ENCODE measurements at places on chromosomes 3 and 15. TPM values are rescaled to one million over a fixed set of nuclear protein-coding genes. Genes with fewer than 3 reads are reported as not detected.

MAP2K5 gene
- total RNA-seq = 24.7 TPM

- DNase-seq = no peak
Observed at GRCh38 chr3:124200407-124200806, 208.5 kb upstream of the ROPN1 start.

RPL35A gene
- total RNA-seq = 1,153 TPM

DNA sequence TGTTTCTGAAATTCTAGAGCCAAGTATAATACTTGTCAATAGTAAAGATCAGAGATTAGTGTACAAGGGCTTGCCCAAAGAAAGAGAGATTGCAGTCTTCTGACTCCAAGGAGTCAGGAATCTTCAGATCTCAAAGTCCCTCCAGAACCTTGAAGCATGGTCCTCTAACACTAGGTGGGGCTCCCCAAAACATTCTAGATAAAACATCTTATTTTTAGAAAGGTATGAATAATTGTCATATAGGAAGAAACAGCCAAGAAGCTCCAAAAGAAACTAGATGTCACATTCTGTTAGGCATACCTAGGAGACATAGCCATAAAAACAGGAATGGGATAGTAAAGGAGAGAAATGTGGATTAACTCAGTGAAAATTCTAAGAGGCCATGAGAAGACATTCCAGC is 10.7 kb downstream of the MUC13 start:
- DNase-seq = no peak

- no peak for DNase-seq
Observed at GRCh38 chr3:53941950-53942349, 50.3 kb upstream of the SELENOK start.

DNA sequence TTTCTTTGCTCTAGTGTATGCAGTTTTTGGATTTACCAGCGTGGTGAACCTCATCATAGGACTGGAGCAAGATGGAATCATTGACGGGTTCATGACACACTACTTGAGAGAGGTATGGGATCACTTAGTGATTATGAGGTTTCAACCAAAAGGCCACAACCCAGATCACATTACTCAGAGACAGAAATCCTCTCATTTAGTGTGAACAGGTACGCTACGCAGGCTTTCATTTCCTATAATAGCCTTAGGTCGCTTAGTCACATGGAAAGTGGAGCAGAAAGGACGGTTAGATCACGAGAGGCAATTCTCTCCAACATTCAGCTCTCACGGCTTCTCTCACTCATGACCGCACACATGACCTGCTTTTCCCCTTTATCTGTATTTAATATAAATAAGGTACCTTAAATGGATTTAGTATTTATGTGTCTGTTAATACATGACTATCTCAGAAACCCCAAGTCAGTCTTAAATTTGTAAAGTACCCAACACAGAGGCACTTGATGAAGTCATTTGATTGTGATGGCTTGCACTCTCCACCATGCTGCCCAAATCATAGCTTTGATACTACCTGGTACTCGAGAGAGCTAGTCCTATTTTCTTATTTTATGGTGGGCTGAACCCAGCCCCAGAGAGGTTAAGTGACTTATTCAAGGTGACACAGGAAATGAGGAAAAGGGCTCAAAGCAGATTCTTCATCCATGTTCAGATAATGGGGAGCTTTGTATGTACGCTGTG is 8.6 kb downstream of the TM6SF1 start:
- DNase-seq = no peak

- no peak for DNase-seq
Observed at GRCh38 chr15:46768287-46768686, 949.0 kb upstream of the SEMA6D start.

DNA sequence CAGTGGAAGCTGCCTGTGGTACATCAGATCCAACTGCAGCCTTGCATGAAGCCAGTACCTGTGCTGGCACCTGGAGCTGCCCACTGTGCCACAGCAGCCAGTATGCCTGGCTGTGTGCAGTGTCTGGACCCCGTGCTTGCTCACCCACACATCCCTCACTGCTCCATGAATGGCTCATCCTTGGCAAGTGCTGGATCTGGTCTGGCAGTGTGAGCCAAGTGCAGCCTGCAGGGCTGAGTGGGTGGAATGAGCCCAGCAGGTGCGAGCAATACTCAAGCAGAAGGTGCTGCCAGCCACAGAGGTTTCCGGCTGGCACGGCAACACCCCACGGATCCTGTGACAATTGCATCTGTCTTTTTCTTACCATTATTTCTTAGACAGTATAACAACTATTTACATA is 488.2 kb upstream of the ROBO2 start:
- DNase-seq = no peak

MESP1 gene
- total RNA-seq = 1.7 TPM

DNA sequence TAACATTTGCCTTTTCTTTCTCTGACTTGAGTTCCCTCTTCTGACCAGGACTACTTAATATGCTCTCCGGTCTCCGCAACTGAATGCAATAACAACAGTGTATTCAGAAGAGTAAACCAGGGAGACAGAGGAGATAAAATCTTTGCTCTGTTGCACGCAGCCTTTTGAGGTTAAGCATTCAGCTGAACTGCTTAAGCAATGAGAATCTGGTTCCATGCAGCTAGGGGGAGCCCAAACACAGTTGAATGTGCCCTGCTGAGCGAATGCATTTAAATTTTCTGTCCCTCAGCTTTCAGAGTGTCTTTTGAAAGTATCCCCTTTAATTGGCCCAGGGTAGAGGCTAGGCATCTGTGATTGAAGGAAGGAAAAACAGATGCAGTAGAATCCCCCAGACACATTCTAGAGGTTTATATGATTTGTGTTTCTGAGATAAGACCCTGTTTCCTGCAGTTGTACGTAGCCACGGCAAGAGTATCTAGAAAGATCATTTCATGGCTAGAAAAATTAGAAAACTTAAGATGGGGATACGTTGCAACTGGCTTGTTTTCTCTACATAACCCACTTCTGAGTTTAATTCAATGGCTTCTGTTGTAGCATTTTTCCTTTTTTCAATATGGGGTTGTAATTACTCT is 309.6 kb downstream of the TUSC7 start:
- DNase-seq = peak; percentile 67

- DNase-seq = no peak
Observed at GRCh38 chr3:126567696-126568438, 9.1 kb upstream of the C3orf22 start.

GRCh38 chr3:100454677-100455076 is 37.7 kb upstream of the TMEM45A start:
- no peak for DNase-seq

DNA sequence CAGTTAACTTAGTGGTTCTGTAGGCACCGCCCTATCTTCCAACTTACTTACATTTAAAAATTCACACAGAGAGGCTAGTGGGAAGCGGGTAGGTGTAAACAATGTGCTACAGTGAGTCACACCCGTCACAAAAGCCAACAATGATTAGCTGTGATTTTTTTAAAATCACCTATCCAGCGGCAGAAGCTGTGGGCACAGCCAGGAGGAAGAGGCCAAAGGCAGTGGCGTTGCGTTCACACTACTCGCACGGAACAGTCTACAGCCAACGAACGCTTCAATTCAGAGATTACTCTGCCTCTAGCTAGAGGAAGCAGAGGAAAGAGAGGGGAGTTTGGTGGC is 2.5 kb upstream of the NLGN1 start:
- peak; percentile 84 for DNase-seq

DNA sequence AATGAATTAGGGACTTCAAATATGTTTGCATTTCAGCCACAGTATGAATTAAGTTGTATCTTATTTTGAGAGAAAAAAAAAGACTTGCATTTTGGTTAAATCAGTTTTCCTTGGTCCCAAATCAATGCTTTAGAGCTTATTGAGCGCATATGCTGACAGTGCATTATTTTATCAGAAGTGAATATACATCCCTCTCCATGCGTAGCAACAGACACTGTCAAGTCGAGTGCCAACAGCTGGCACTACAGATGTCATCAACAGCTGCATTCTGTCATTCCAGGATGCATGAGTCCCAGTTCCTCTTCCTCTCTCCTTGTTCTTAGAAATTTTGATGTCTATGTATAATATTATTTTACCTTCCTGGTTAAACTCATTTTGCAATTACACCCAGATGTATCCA is 156.1 kb upstream of the FOXB1 start:
- no peak for DNase-seq

Data from endothelial cell of umbilical vein (primary cell).